Stimulated activated naive CD8-positive, alpha-beta T cell treated with anti-CD3 and anti-CD28 coated beads, Interleukin-15, amount 100 ng/mL, for 72 hours (primary cell): ENCODE measurements at places on chromosomes 7 and 10.

GRCh38 chr10:76552091-76552873 lies 1085.3 kb downstream of the KCNMA1 start:
- no peak for DNase-seq

DNA sequence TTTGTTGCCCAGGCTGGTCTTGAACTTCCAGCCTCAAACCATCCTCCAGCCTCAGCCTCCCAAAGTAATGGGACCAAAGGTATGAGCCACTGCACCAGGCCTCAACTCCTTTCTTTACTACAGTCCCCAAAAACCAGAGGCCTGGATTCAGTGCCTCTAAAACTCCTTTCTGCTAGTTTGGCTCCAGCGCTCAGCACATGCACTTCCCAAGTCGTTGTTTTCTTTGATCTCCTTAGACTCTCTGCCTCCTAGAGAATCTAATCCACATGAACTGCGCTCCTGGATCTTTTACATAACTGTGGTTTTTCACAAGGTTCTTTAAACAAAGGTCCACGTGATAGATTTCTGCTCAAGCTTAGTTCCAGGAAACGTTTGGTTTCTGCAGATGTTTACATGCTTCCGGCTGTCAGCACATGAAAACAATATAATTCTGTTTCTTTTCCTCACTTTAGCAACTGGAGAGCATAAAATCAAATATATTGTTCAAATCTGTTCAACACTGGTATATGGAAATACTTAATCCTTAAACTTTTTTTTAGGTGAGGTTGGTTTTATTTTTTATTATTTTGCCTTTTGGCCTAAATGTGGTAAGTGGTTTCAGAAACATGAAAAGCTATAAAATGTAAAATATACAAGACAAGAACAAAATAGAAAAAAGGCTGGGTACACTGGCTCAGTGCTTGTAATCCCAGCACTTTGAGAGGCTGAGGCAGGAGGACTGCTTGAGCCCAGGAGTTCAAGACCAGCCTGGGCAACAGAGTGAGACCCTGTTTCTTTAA lies 270.5 kb upstream of the MKLN1 start:
- DNase-seq, result no peak

- DNase-seq, result no peak
Observed at GRCh38 chr10:77359950-77360520, 277.6 kb downstream of the KCNMA1 start.

DNA sequence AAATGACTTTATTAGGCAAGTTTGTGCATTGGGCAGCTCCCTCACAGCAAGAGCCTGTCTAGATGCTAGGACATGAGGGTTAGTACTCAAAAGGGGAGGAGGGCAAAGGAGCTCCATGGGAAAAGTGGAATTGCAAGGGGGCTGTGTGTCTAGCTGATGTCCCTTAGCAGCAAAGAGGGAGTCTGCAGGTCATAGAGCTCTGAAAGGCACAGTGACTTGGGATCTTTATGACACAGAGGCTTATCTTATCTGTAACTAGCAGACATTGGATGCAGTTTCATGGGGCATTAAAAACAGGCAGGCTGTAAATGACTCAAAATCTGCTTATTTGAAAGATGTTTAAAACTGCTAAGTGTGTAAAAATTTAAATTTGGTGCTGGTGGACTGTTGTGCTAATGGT lies 556.2 kb upstream of the FZD8 start:
- DNase-seq, result no peak

GRCh38 chr7:5543361-5543760 lies 119.7 kb upstream of the TNRC18 start:
- no peak for DNase-seq

GRCh38 chr10:107059068-107059804 lies 105.3 kb downstream of the SORCS1 start:
- no peak for DNase-seq

DNA sequence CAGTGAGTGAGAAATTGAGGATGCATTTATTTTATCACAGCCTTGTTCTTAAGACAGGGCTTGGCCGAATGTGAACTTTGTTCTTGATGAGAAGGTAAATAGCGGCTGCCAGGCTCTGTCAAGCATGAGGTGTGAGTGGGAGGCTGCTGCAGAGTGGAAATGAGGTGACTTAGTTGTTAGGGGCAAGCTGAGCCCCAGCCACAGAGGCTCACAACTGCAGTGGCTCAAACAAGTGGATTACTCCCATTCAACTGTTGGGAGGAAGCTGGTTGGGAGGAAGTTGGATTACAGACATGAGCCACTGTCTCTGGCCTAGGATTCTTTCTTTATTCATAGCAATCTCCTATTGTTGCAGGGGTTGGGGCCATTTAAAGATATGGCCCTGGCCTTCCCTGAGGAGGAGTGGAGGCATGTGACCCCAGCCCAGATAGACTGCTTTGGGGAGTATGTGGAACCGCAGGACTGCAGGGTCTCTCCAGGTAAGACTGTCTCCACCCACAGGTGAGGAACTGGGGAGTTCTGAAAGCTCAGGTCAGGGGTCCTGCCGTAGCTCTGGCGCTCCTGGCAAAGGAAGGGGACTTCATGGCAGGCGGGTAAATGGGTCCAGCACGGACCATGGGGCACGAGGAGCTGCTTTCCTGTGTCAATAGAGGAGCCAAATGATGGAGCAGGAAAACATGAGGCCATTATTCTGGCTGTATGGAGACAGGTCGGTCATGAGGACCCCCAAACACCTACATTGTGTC lies 7.1 kb downstream of the ZSCAN25 start:
- DNase-seq, result peak; percentile 66

GRCh38 chr10:49141541-49142332 lies 7.9 kb upstream of the FAM170B start:
- DNase-seq, result no peak

DNA sequence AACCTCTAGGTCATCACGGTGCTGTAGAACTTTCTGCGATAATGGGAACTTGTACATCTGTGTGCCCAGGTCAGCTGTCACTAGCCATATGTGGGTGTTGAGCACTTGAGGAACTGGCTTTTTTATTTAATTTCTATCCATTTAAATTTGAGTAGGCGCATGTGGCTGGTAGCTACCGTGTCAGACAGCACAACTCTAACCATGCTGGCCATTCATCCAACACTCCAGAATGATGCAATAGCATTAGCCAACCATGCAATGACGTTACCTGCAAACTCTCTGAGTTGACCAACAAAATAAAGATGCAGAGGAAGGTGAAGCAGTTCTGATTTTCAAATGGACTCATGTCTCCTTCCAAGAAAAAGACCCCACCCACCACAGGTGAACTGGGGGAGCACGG lies 24.4 kb upstream of the CHST15 start:
- no peak for DNase-seq

DNA sequence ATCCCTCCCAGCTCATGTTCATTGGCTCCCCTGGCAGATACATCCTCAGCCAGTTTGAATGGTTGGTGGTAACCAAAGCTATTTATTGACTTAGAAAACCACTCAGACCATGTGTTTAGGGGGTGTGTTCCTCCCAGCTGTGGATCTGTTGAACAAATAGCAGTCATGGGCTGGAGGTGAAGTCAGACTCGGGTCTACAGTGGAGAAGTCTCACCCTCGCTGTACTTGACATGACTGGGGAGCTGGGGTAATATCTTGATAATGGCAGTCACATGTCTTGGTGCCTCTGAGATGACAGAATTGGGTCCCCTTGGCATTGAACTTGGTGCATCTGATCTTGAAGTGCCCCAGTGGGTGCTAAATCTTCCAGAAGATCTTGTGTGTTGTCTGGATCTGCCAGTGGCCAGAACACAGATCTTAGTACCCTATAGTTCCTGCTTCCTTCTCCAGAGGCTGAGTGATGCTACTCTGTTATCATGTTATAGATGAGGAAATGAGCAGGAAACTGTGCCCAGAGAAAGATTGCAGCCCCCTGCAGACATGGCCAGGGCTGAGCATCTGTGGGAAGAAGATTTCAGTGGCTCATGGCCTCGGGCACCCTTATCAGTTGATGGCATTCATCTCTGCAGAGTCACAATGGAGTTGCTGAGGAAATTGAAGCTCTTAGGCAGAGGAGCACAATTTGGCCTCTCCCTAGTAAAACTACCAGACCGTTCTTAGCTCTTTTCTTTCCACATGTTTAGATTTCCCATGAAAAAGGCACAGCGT lies 50.4 kb downstream of the ADRA2A start:
- no peak for DNase-seq

DNA sequence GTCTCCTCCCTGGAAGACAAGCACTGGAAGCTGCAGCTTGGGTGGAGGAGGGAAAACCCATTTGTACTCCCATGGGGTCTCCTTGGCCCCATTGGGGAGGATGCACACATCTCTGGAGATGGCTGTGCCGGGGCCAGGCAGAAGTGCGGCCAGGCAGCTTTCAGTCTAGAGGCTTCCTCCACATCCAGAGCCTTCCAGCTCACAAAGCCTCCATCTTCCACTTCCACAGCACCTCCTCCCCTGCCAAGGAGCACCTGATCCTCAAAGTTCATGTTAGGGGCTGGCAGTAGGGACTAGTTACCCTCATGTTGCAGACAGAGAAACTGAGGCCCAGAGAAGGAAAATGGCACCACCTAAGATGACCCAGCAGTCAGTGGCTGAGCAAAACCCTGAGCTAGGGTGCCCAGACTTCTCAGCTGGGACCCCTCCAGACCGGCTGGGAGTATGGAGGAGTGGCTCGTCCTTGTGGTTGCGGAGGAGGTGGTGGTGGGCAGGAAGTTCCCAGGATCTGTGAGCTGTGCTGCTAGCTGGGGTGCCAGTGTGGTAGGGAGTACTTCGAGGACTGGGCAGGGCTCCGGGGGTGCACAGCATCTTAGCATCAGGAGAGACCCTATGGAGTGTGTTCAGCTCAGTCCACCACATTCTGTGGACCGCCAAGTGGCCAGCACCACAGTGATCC lies 44.2 kb downstream of the ADCYAP1R1 start:
- DNase-seq, result no peak

- no peak for DNase-seq
Observed at GRCh38 chr10:133614830-133615580, 11.6 kb downstream of the FRG2B start.

DNA sequence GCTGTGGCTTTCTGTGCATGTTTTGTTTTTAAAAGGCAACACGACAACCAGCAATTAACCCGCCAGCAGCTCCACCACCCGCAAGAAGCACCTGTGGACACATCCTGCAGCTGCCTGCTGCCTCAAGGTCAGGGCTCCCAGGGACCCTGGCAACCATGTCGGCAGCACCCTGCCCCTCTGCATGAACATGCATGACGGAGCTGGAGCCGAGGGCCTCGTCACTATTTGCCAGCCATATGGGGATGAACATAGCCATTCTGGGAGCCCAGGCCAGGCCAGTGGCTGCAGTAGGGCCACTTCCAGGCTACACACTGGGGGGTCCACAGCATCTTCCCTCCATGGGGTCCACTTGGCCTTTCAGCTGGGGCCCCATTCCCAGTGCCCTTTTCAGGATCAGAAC lies 52.9 kb downstream of the CAMK2B start:
- no peak for DNase-seq

DNA sequence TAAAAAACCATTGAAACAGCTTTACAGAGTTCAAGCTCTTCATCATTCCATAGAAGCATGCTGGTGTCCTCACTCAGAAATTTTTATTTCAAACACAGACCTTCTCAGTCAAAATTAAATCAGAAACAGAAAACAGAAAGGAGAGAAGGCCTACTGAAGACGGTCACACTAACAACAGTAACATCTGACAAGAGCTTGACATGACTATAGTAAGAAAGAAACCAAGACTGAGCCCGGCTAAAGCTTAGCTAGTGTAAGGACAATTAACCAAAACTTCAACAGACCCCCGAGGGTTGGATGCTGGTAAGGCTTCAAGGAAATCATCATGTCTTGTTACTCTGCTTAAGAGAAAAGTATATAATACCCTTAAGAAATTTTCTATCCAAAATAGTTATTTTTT lies 38.6 kb downstream of the MTPN start:
- DNase-seq, result no peak

DNA sequence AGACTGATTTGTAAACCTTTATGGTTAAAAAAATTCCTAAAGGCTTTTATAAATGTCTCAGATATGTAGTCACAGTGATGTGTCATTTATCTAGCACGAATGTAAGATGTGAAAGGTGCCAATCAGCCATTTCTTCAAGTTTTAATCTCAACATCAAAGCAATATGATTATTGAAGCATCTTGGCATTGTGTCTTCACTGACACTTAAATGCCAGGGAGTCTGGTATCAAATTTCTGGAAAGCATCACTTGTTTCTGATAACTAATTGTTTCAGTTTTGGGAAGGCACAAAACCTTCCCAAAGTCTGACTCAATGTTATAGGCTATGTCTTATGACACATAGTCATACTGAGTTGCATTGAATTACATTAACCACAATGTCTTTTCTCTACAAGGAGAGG lies 492.0 kb upstream of the CNTNAP2 start:
- no peak for DNase-seq

- no peak for DNase-seq
Observed at GRCh38 chr10:58044072-58044471, 223.6 kb downstream of the IPMK start.

GRCh38 chr10:102627291-102627735 lies 17.0 kb upstream of the TRIM8 start:
- no peak for DNase-seq

DNA sequence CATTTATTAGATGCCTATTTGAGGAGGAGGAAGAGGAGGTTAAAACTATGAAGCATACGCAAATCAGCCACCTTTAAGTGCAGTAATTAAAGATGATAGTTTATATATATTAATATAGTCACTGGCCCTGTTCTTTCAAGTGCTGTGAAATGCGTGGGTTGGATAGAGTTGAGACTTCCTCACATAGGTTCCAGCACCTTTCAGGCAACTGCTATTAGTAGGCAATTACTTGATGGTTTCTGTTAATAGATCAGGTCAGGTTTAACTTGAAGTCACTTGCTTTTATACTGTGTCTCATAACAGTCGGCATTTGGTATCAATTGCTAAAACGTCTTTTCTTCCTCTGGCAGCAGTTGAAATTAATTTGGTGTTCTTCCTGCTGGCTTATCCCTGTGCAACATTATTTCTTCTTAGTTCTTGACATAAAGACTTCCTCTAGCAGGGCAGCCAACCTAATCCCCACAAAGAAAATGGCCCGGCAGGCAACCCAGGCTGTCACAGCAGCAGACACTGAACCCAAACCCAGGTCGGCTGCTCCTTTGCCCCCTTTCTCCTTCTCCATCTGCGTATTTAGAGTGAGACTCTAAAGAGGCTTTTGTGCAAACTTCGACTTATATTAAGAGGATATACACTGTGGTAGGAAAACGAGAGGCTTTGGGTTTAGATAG lies 35.3 kb upstream of the BET1 start:
- no peak for DNase-seq

GRCh38 chr10:71850021-71850742 lies 869 bp downstream of the PSAP start:
- DNase-seq, result no peak
